ENCODE measurements at places on chromosomes 12 and 14.

- no peak for DNase-seq
These were observed 216 bp downstream of the IKBIP start for GRCh38 chr12:98644433-98644711.

- no peak for DNase-seq
These were observed 176.4 kb downstream of the GRIN2B start for GRCh38 chr12:13805041-13805440.

GRCh38 chr12:58253663-58254062 is 312.3 kb downstream of the ATP23 start:
- DNase-seq: no peak

DNA sequence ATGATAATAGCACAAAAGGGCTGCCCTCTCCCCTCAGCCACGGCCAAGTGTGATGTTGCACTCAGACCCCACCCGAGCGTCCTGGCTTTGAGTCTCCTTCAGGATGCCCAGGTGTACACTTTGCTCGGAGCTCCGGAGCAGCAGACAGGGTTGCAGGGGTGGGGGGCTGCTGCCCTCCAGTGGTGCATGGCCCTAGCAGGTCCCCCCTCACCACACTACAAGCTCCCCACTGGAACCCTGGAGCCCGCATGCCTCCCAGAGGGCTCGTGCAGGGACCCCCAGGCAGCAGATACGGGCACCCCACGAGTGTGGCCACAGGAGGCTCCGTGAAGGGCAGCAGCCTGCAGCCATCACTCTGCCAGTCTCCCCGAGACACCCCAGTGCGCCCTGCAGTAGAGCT is 69.9 kb upstream of the C14orf180 start:
- DNase-seq: no peak

DNA sequence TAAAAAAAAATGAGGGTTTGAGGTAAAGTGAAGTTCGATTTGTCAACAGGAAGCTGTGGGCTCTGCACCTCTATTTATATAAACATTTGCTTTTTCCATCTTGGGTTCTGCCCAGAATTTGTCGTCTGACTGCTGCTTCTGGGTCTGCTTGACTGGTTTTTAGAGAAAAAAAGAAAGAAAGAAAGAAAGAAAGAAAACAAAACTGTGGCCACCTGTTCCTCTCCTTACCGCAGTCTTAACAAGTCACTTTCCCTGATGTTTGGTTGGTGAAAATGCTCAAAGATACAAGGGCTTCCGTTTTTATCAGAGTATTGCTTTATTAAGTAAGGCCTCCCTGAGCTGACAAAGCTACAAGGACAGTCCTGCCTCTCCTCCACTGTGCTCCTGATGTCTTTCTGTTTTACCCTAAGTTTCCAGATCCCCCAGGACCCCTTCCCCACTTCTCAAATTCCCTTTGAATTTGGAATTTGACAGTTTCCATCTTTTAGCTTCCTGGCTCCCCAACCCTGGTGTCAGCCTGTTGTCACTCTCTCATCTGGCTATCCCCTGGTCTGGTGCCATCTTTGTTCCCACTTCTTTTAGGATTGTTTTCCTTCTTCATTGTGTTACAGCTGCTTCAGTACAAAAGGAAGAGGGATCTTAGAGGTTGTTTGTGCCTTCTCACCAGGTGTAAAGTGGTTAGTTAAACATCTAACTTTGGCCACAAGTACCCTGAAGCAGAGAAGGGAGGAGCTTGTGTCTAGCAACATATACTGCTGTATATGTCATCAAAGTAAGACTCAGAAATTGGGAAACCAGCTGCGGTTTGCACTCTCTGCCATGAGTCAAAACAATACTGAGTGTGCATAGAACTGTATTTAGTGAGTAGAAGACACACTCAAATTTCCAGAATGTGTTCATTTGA is 18.0 kb downstream of the MFAP5 start:
- peak; percentile 17 for DNase-seq

- no peak for DNase-seq
These were observed 54.0 kb downstream of the MIPOL1 start for GRCh38 chr14:37251775-37252174.

DNA sequence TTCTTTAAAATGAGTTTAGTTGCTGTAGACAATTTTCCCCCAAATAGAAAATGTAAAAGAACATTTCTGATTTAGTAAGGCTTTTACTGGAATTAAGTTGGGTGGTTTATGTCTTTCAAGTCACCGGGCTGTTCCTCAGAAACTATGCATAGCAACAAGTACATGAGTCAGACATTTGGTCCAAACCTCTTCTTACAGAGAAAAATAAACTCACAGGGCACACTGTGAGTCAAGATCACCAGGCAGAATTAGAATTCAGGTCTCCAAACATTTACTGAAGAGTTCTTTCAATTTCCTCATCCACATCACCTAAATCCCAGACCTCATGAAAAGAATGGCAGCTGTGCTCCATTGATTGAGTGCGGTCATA is 476.1 kb upstream of the SOX5 start:
- no peak for DNase-seq
